ENCODE measurements at places on chromosomes 7 and 10.

- DNase-seq = no peak
Measured at GRCh38 chr10:47364911-47365310, 16.7 kb downstream of the RBP3 start.

- DNase-seq = no peak
Measured at GRCh38 chr7:26490640-26491624, 199.3 kb downstream of the SNX10 start.

- DNase-seq = no peak
Measured at GRCh38 chr7:134720091-134720935, 59.1 kb upstream of the CALD1 start.

GRCh38 chr7:4612939-4613841 lies 68.9 kb upstream of the FOXK1 start:
- peak; percentile 36 for DNase-seq

DNA sequence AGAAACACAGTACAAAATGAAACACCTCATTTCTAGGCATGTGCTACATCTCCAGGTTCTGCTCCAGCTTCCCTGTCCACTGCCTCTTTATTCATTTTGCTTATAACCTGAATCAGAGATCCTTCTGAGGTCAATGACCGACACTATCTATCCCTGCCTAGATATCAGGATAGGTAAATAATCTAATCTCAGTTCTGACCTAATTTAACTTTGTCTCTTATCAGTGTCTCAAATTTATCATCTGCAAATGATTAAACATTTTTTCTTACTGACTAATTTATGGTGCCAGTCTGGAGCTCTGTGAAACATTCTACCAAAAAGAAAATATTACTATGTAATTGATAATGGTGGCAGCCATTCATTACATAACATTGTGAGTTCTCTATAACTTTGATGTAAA lies 61.1 kb downstream of the SGCE start:
- DNase-seq = no peak

DNA sequence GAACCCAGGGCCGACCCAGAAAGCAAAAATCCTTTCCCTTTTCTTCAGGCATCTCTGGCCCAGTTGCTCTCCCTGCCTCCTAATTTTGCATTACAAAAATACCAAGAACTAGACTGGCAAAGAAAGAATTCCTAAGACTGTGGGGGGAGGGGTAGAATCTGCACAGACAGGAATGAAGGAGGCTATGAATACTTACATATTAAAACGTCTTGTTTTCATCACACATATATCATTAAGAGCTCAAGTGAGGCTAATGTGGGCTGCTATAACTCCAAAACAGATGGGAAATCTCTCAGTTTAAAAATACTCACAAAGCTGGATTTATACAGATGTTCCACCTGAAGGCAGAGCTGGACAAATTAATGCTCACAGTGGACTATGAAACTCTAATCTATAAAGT lies 29.2 kb upstream of the MKX start:
- DNase-seq = no peak
